ENCODE measurements at places on chromosomes 6 and 20.

DNA sequence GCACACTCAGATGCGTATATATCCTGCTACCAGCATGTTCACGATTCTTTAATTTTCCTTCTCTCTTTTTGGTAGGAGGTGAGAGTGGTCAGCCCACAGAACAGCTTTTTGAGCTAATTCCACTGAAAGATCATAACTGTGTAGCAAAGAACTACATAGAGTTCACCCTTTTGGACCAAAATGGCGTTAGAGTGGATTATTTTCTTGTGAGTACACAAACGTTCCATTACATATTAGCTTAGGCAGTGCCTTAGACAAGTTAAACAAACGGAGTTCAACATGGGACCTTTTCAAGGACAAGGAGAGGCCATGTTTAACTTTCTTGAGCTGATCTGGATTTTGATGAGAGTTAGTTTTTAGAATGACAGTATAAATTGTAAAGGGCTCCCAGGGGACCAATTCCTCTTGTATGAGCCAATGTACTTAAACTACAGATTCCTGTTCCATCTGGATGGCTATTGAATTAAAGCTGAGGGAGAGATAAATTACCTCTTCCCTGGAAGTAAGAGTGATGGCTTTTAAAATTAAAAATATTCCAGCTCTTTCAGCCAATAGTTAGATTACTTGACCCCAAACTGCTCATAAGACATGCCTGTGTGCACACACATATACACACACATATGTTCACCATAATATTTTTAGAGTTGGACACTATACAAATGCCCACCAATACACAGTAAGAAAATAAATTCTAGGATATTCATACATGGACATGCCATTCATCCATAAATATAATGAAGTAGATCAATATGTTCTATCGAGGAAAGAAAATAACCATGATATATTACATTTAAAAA is 25.6 kb upstream of the ARMH2 start:
- DNase-seq, result no peak

DNA sequence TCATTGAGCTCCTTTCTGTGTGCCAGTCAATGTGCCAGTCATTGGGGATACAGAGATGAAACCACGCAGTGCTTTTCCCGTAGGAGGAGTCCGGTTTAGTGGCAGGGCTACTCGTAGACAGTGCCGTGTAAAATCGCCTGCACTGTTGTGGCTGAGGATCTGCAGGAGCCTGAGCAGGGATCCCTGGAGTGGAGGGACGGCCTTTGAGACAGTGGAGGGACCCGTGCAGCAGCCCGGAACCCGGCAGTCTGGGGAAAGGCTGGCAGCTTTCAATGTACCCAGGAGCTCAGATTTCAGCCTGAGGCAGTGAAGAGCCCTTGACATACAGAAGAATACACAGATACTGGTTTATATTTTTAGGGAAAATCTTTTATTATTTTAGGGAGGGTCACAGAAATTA is 203.3 kb downstream of the ARID1B start:
- no peak for DNase-seq

DNA sequence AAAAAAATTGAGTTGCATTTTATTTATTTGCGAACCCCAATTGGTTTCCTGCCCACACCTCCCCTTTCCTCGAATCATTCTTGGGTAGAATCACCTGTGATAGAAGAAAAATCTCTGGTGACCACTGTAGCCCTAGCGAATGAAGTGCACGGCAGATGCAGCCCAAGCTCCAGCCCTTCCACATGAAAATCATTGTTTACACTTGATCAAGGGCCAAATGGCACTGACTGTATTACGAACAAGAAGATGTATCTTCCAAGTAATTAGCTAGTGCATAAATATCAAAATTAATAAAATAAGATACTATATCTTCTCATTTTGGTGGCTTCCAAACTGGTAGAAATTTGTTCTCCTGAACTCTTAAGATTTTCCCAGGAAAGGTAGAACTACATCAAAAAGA is 93.4 kb upstream of the ARID1B start:
- no peak for DNase-seq

GRCh38 chr6:160221423-160221822 is 37.2 kb downstream of the SLC22A2 start:
- DNase-seq, result no peak

- DNase-seq, result no peak
Measured at GRCh38 chr6:3451498-3451897, 5.4 kb downstream of the SLC22A23 start.

GRCh38 chr20:62019144-62019805 is 46.4 kb downstream of the TAF4 start:
- DNase-seq, result no peak
